ENCODE measurements at places on chromosomes 4 and X. TPM values are rescaled to one million over a fixed set of nuclear protein-coding genes. Genes with fewer than 3 reads are reported as not detected.

DNA sequence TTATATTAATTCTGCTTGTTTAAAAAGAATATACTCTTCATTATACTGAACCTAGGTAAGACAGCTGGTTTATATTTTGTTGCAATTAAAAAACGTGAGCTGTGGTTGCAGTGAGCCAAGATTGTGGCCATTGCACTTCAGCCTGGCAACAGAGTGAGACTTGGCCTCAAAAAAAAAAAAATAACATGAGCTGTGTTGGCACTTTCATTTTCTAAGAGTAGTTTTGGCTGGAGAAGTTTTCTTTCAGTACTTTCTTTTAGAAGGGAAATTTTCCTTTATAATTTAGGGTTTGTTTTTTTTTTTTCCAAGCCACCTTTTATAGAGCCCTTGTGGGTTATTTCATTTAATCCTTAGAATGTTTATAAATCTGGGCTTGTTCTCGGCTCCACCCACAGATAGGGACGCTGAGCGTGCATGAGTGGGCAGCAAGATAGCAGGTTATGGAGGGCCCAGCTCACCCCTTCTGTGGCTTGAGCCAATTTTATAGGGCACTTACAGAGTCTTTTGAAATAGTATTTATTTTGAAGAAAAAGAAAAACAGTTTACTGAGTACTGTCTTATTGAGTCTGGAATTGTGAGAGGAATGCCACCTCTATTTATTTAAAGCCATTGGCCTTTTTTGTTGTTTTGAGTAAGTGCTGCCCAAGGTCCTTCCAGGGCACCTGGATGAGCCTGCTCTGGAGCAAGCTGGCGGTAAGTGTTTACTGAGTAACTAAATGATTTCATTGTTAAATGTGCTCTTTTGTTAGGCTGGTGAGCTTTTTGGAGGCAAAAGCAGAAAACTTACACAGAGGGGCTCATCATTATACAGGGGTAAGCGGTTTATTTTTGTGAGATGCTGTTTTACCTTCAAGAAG, 60.9 kb downstream of the HTT start:
- no peak for DNase-seq

GRCh38 chr4:87316961-87317360, 5.7 kb downstream of the HSD17B13 start:
- DNase-seq = no peak

The PCDH11X gene
- not detected for total RNA-seq

The CXCL10 gene
- total RNA-seq = 0.13 TPM
